ENCODE measurements at places on chromosomes 16 and 17.

DNA sequence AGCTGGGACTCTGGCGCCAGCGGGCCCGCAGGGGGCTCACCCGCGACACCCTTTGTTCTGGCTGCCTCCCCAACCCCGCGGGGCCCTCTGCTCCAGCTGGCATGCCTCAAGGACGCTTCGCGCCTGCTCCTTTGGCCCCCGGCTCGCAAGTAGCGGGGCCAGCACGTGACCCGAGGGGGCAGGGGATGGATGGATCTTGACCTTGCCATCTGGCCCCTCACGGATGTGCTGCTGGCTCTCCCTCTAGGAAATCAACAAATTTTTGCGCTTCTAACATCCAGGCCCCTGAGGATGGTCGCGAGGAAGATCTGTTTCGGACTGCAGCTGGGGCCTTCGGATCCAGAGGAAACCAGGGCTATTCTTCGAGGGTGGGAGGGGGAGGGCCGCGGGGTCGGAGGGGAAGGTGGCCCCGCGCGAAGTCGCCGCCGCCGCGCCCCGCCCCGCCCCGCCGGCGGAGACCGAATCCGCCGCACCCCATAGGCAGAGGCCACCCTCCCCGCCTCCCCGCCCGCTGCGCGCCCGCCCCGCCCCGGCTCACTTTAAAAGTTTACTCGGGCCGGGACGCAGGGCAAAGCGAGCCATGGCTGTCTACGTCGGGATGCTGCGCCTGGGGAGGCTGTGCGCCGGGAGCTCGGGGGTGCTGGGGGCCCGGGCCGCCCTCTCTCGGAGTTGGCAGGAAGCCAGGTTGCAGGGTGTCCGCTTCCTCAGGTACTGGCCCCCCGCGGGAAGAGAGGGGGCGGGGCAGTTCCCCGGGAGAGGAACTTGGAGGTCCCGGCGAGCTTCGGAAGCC lies at the start of gene ACSF2:
ACSF2 (plus strand) TSS at position 537 of the 790 bp plus-strand sequence; CDS start at position 581, 44 bp downstream.
- DNase-seq = peak; percentile 18

DNA sequence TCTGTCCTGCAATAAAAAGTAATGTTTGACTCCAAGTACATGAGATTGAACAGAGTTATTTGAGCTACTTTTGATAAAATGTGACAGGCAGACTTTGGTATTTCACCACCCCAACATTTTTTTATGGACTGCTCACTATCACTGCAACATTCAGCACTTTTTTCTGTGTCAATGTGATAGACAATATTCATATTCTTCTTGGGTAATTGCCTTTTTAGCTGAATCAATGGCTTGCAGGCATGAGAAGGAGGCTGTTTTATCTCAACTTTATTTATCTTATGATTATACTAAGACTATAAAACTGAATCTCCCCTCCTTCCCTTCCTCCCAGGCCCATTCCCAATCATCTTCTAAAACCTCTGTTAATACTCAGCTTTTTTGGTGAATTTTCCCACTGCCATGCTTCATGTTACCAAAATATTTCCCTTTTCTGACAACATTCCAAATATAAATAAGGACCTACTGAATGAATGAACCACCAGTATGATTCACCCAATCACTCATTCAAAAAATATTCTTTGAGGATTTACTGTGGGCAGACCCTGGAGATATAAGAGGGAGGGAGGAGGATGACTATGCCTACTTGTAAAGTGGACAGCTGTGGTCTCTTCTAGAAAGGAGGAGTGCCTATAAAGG lies 67.6 kb downstream of the CDH13 start:
- DNase-seq = no peak

DNA sequence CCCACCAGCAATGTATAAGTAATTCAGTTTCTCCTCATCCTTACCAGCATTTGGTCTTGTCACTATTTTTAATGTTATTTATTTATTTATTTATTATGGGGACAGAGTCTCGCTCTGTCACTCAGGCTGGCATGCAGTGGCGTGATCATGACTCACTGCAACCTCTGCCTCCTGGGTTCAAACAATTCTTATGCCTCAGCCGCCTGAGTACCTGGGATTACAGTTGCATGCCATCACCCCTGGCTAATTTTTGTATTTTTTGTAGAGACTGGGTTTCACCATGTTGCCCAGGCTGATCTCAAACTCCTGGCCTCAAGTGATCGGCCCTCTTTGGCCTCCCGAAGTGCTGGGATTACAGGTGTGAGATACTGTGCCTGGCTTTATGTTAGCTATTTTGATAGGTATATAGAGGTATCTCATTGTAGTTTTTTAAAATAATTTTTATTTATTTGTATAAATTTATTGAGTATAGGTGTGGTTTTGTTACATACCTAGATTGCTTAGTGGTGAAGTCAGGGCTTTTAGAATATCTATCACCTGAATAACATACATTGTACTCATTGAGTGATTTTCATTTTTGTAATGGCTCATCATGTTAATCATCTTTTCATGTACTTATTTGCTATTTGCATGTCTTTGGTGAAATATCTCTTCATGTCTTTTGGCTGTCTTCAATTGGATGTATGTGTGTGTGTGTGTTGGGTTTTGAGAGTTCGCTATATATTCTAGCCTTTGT lies 53.3 kb downstream of the TANC2 start:
- no peak for DNase-seq

- DNase-seq = peak; percentile 41
Measured at GRCh38 chr16:58755989-58756649, 22.0 kb upstream of the GOT2 start.

GRCh38 chr17:51636291-51636690 lies 375.9 kb downstream of the UTP18 start:
- no peak for DNase-seq

DNA sequence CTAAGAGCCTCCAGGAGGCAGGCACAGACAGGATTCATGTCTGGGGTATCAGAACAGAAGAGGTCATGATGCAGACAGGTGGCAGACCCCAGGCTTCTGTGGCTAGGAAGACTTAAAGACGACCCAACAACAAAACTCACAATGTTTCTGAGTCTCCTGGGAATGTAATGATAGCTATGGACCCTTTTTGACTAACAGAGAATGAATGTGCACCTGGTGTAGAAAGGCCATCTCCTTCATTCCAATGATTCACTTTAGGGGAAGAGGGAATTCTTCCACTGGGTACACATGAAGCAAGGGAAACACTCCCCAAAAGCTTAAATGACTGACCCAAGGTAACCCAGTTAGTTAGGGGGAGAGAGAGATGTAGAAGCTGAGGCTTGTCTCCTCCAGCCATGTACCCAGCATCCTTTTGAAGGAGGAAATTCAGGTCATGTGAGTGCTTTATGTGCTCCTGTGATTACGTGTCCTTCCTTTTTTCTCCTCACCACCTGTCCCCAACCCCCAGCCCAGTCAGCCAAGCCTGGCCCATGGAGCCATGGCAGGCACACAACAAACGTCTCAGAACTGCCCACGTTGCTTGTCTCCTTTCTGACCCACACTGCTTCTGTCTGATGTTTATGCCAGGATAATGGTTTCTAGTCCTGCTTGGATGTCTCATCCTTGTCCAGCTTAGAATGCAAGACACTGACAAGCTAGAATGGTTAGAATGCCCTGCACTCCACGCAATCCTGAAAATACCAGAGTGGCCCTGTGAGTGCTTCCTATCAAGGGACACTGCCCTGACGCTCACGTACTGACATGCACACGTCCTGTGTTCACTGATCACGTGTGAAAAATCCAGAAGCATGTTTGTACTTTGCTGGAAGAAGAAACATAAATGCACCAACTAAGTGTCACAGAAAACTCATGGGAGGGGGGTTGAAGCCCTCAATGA lies 156.4 kb downstream of the ZFHX3 start:
- no peak for DNase-seq

DNA sequence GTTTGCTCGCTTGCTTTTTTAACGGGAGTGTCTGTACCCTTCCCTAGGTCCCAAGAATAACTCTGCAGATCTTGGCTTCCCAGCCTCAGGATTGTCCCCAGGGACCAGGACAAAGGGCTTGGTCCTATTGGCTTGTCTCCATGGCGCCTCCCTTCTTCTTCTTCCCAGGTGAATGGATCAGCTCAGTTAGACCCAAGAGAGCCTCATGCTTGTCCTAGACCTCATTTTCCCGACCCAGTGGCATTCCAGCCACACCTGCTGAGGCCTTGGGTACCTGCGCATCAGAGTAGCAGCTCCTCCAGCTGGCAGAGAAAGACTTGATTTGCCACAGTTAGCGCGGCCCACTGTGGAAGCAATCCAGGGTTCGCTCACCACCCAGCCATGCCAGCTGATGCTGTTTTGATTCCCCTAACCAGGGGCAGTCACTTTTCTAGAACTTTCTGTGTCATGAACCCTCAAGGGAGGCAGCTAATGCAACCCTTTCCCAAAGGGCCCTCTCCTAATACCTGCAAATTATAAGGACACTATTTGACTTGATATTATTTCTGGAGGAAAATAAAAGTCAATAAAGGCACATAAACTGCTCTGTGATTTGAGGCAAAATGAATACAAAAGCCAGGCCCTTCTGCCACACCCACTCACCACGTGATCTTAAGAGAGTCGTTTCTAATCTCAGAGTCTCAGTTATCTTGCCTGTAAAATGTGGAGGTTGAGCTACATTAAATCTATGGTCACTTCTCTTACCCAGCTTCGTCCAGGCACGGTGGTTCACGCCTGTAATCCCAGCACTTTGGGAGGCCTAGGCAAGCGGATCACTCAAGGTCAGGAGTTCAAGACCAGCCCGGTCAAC lies 13.9 kb downstream of the GPR142 start:
- no peak for DNase-seq

DNA sequence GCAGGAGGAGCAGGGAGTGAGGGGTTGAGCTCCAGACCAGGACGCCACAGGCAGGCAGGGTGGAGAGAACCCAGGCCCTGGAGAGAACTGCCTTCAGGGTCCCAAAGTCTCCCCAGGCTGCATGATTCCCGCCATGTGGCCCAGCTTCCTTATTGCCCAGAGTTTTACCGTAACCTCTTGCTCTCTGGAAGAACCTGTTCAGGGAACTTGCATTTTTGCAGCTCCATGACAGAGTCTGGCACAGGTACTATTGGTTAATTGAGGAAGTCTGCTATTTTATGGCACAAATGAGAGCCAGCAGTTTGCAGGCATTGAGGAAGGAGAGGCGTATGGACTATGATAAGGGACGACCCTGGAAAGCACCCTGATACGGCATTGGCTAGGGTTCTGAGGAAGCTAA lies 11.6 kb upstream of the NOS2 start:
- no peak for DNase-seq

DNA sequence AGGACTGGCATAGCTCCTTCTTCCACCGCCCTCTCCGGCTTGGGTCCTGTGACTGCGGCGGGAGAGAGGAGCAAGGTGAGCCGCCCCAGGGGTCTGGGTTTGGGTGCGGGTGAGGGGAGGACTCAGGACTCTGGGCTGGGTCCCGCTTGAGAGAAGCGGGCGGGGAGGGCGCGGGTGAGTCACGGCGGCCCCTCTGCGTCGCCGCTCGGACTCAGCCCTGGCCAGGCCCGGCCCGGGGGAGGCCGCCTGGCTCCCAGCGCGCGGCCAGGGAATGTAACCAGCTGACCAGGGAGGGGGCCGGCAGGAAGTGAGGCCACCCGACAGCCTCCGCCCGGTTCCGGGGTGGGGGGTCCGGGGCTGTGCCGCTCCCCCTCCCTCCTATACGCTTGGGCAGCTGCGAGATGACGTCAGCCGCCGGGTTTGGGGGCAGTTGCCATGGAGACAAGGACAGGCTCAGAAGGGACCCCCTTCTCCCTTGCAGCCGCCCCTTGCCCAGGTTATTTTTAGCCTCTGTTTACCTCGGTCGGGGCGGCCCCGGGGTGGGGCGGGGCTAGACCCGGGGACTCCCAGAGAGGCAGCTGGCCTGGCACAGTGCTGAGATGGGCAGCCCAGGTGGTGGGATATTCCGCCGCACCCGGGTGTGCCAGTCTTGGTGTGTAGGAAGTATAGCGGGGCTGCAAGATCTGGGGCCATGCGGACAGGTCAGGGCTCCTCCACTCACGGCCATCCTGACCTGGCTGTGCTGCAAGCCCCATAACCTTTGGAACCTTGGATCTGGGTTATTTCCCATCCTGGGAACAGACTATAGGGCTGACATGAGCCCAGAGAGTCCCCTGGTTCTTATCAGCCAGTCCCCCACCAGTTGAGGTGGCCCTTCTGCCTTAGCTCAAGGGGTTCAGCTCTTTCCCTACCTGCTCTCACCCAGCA lies 1.6 kb downstream of the RIPOR1 start:
- DNase-seq = no peak

- no peak for DNase-seq
Measured at GRCh38 chr16:64534180-64534780, 587.6 kb downstream of the CDH11 start.

- no peak for DNase-seq
Measured at GRCh38 chr17:49435671-49436029, 21.0 kb upstream of the PHB1 start.

DNA sequence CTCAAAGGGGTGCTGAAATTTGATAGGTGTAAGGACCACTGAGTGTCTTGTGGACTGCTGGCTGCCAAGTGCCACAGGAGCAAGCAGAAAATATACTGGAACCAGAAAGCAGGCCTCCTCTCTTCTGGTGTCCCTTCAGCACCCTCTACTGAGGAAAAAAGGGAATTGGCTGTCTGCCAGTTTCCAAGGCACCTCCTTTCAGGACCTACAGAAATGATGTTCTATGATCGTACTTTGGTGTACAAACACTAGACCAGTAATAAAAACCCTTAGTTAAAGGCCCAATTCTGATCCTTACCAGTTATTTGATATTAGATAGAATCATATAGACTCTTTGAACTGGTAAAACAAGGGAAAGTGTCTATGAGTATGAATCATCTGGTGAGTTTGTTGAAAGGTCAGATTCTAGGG lies 35.8 kb upstream of the BCAS3 start:
- no peak for DNase-seq

DNA sequence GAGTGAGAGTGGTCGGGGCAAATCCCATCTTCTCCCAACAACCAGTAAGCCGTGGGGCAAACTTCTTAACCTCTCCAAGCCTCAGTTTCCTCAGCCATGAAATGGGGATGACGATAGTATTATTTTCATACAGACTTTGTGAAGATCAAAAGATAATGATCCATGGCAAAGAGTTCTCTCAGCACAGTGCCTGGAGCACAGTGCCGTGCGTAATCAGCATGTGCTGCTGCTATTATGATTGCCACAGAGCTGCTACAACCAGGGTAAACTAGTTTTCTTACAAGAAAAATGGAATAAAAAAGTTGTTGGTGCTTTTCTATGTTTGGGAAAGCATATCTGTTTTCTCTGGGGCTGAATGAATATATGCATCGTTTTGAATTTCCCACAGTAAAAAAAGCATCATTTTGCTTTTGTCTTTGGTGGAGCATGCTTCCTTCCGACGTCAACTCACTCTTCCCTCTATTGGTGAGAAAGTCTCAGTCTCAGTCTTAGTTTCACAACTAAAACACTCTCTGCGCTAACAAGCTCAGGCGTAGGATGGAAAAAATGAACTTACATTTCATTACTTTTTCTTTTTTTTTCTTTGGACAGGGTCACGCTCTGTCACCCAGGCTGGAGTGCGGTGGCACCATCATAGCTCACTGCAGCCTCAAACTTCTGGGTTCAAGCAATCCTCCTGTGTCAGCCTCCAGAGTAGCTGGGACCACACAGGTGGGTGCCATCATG lies 37.2 kb downstream of the CDK5R1 start:
- no peak for DNase-seq

GRCh38 chr16:10033556-10033955 lies 148.7 kb downstream of the GRIN2A start:
- no peak for DNase-seq

DNA sequence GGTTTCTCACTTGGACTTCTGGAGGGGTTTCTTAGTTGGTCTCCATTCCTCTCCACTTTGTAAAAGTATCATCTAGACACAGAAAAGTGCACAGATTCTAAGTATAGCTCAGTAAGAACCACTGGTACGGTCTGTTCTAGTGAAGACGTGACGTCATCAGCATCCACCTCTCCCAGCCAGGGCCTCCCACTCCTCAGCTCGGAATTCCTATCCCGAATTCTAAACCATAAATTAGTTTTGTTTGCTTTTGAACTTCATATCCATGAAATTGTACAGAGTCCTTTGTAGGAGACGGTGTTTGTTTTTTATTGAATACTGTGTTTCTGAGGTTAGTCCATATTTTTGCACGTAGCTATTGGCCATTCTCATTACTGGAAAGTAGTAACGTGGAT lies 25.5 kb downstream of the FOXK2 start:
- no peak for DNase-seq
